ENCODE measurements at places on chromosomes 7 and 10.

DNA sequence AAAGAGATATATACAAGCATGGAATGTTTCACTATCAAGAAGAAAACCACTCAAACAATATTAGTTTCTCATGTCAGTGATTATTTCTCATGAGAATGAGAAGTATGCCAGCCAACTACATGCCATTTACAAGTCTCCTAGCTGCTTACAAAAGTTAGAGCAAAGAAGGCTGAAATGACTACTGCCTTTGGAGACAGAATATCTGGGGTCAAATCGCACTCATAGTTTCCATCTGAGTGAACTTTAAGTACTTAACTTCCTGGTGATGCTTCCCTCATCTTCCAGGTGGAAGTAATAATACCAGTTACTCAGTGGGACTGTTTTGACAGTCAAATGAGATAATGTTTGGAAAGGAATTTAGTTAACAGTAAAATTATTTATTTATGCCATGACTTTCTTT lies 42.0 kb upstream of the RHOBTB1 start:
- DNase-seq: no peak

GRCh38 chr7:154853063-154853726 lies 149.7 kb downstream of the PAXIP1 start:
- no peak for DNase-seq

GRCh38 chr7:121202125-121202524 lies 126.7 kb upstream of the WNT16 start:
- no peak for DNase-seq

- no peak for DNase-seq
Measured at GRCh38 chr10:11113156-11113555, 95.5 kb downstream of the CELF2 start.

DNA sequence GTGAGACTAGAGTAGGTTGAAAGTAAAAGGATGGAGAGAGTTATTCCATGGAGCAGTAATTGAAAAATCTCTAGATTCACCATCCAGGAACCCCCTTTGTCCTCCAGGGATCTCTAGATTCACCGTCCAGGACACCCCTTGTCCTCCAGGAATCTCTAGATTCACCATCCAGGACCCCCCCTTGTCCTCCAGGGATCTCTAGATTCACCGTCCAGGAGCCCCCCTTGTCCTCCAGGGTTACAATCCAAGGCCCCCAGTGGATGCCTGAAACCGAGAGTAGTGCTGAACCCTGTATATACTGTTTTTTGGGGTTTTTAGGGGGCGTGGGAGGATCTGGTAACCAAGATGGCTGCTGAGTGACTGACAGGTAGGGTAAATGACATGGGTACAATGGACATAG lies 38.3 kb upstream of the PPP2R2D start:
- DNase-seq: no peak

DNA sequence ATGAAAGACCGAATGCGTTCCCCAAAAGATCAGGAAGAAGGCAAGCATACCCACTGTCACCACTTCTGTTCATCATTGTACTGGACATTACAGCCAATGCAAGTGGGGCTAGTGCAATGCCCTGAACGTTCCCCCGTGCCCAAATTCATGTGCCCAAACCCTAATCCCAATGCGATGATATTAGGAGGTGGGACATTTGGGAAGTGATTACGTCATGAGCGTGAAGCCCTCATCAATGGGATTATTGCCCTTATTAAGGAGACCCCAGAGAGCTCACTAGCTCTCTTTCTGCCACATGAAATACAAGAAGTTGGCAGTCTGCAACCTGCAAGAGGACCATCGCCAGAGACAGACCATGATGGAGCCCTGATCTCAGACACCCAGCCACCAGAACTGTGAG lies 511.4 kb upstream of the TPK1 start:
- DNase-seq: no peak

GRCh38 chr10:76136961-76137360 lies 705.5 kb downstream of the LRMDA start:
- DNase-seq: no peak

DNA sequence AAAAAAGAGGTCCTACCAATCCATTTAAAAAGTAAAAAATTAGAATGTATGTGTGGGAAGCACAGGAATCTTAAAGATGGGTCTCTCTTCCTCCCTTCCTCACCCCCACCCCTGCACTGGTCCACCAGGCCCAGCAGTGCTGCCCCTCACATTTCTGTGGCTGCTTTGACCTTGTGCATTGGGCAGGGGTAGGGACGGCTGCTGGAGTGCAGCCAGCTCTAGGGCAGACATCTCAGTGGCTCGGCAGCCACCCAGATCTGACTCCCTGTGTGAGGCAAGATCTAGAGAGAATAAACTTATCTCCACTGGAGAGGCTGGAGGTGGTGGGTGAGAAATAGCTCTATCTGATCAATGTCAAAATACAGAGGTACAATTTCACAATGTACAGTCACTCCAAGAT lies 6.7 kb downstream of the FAM180A start:
- DNase-seq: no peak

DNA sequence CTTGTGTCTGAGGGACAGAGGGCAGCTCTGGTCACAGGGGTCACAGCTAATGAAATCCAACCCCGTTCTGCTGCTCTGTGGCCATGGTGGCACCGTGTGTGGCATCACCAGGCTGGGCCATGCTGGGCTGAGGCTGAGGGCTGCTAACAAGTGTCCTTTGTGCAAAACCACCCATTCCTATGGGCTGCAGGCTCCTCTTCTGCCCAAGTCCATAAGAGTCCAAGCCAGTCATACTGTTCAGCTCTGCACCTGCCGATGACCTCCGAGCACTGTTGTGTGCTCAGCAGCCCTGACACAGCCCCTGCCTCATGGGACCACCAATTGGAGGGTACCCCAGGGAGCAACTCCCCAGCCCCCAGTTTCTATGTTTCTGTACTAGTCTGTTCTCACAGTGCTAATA lies 133.1 kb downstream of the WDR11 start:
- DNase-seq: no peak

DNA sequence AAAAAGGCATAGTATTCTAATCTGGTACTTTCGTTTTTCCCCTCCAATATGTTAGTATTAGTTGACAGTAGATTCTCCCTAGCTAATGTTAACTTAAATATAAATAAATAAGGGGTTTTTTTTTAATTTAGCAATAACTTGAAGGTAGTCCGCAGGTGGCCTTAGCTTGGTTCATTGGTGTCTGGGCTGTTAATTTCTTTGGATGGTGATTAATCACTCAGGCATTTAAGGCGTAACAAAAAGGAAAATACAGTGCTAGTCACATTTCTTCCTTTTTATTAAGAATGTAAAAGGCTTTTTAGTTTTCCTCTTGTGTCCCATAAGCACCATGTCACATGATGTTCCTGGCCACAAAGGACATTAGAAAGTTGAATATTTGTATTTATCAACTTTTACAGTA lies 161.0 kb upstream of the POT1 start:
- no peak for DNase-seq

GRCh38 chr7:157941210-157941609 lies 604.4 kb downstream of the DNAJB6 start:
- peak; percentile 6 for DNase-seq

DNA sequence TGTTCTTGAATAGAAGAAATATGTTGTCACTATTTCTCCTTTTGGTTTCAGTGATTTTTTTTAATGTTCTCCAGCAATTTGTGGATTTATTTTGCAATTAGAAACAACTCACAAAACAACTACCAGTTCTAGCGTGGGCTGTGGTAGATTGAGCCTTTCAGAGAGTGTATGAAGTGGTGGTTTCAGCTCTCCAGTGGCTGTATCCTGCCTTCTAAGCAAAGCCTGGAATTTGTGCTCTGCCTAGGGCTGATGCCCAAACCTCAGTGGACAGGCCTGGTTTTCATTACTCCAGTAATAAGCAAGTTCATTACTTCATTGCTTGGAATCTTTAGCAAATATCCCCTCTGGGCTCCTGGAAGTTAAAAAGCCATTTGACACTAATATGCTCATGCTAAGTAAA lies 35.9 kb downstream of the APBB1IP start:
- DNase-seq: no peak

DNA sequence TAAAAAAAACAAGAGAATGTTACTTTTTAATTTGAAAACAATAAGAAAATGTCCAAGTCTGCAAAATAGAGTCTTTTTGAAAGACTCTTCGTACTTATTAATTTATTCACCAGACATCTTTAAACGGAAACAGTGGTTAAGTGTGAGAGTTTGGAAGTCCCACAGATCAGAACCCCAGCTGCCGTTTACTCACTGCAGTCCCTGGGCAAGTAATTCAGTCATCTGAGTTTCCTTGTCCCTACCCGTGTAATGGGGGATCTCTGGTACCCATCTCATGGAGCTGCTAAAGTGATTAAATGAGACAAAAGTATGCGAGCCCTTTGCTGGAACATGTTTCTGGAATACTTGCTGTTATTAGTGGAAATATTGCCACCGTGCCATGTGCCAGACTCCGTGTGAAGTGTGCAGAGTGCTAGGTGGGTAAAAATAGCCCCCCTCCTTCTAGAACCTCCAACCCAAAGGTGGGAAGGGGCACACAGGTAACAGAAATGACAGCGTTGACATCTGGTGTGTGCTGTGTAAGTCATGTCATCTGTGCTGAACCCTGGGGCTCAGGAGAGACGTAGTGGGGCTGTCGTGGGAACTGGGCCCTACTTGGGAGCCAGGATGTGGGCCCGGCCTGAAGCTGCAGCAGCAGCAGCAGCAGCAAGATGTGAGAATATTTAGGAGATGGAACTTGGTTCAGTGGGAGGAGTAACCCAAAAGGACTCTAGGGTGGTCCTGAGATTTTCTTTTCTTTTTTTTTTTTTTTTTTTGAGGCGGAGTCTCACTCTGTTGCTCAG lies 140.5 kb downstream of the CUX1 start:
- peak; percentile 26 for DNase-seq

DNA sequence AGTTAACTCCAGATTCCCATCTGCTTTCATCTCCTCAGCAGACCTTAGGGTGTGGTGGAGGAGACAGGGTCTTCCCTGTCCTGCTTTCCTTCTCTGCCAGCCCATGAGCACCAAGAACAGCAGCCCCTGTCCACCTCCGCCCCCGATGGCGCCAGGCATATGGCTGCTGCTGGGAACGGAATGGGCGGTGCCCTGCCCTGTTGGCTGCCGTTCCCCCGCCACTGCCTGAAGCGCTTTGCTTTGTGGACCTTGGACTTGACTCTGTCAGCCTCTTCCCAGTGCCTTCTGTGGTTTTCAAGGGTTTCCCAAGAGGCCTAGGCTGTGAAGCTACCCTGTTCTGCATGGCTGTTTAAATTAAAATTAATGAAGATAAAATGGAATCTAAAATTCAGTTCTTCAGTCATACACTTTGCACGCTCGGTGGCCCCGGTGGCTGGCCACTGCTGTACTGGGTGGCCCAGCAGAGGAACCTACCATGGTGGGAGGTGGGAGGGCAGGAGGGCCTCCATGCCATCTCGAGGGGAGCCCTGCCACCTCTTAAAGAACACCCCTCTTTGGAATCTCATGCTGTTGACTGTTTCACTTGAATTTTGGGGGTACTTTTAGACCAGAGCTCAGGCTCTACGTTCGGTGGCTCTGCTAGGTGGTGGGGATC lies 78.7 kb downstream of the NKX6-2 start:
- DNase-seq: no peak

DNA sequence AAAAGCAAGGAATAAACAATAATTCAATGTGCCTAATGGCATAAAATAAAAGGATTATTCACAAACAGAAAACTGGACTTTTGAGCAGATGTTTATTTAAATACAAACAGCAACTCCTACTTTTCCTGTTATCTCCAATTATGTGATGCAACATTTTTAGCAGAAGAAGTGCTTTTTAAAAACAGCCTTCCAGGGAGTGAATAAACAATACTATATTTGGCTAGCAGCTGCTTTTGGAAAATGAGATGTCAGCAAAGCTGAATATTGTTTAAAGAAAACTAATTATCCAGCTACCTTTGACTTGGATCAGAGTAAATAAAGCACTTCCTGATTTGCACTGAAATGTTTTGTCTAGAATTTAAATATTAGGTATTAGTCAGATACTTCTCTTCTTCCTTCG lies 23.2 kb downstream of the CDK1 start:
- DNase-seq: no peak

- DNase-seq: no peak
Measured at GRCh38 chr7:39488467-39489393, 77.5 kb upstream of the YAE1 start.

- DNase-seq: no peak
Measured at GRCh38 chr10:93199191-93199751, 125.6 kb downstream of the CYP26A1 start.

GRCh38 chr10:71323407-71323806 lies 4.3 kb downstream of the SLC29A3 start:
- peak; percentile 8 for DNase-seq

- peak; percentile 38 for DNase-seq
Measured at GRCh38 chr7:84113906-84114850, 80.4 kb downstream of the SEMA3A start.

DNA sequence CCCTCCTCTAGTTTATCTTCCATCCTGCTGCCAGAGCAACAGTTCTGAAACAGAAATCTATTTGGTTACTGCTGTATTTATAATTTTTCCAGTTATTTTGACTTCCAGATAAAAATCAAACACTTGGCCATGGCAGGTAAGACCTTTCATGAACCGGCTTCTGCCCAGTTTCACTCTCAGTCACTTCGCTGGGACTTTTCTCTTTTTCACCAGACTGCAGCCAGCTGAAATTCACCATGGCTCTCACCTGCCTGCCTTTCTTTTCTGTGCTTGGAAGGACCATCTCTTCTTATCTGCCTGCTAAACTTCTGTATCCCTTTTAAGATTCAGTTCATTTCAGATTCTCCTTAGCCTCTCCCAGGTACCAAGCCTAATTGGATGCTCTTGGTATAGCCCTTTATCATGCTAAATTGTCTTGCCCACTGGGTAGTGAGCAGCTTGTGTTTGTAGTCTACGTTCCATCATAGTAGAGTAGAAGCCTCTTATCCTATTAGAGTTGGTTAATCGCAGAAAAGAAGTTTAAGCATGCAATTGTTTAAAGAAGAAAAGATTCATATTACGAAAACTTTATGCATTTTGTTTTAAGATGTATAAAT lies 71.7 kb downstream of the TAF3 start:
- no peak for DNase-seq

DNA sequence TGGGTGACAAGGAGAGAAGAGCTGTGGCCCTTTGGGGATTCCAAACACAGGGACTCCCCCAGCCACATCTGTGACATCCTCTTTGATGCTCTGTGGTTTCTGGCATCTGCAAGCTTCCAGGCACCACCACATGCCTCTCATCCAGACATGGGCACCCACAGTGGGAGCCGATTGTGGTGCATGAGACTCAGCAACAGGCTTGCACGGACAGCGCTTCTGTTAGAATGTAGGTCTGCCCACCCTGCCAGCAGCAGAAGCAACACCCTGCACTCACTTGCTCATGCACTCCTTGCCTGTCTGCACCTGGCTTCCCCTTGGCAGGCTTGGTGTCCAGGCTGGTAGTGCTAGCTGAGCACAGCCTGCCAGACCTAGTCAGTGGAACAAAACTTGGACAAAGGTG lies 735.0 kb upstream of the ZWINT start:
- no peak for DNase-seq

- peak; percentile 32 for DNase-seq
Measured at GRCh38 chr7:24820730-24821044, 63.4 kb upstream of the GSDME start.

DNA sequence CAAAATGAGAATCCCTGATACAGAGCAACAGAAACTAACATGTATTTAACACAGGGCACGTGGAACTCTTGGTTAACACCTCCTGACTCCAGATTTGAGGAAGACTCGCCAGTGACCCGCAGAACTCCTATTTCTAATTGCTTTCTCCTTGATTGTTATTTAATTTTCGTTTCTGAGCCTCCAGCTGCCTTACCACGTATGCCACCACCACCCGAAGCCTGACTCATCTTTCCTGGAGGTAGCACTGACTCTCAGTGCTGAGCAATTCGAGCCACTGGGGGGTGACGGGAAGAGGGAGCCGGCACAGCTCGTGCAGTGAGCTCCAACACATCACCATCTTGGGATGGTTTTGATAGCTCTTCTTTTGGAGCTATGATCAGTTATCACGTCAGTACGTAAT lies 273.9 kb upstream of the MGMT start:
- no peak for DNase-seq

- no peak for DNase-seq
Measured at GRCh38 chr7:157682946-157683746, 346.3 kb downstream of the DNAJB6 start.

All from NCI-H2171 treated with DMSO at 0.1 percent for 48 hours (cell line).